Large intestine (tissue), 12 donors: ENCODE measurements at places on chromosomes 2 and 18. TPM values are rescaled to one million over a fixed set of nuclear protein-coding genes. Genes with fewer than 3 reads are reported as not detected.

- DNase-seq, result no peak
Observed at GRCh38 chr2:15076668-15077067, 444.2 kb downstream of the LRATD1 start.

DNA sequence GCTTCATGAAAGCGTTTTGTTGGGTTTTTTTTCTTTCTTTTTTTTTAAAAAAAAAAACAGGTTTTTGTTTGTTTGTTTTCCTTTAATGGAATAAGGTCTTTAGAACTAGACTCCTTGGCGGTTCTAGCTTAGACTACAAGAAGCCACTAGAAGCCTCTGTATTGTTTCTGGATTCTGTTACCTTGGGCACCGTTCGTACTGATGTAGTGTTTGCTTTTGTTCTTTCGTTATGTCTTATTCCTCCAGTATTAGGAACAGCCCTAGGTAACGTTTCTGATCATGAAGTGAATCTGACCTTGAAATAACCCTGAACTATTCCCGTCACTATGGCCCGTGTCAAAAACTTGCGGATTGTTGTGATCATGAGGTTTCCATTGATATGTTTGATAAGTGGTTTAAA, 164.6 kb downstream of the PTGR3 start:
- no peak for DNase-seq

- DNase-seq, result no peak
Observed at GRCh38 chr2:64989982-64990614, 899 bp downstream of the SLC1A4 start.

GRCh38 chr18:13323186-13323585, 104.6 kb downstream of the LDLRAD4 start:
- DNase-seq, result peak; percentile 20

DNA sequence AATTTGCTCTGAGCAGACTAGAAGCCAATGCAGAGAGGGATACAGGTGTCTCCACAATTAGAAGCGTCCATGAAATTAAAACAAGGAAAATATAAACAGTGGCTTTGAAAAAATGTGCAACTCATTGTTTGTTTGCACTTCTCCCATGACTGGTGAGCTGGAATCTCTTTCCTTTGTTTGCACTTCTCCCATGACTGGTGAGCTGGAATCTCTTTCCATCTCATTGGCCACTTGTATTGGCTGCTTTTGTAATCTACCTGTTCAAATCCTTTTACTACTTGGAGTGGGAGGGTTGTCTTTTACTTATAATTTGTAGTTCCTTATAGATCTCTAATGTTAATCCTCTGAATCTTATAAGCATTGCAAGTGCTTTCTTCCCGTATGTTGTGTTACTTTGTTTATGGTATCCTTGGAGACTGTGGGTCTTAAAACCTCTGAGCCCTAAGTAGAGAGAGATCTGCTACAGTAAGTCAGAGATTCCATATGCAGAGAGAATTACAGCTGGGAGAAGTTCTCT, 94.1 kb downstream of the RTN4 start:
- DNase-seq, result no peak

- peak; percentile 57 for DNase-seq
Observed at GRCh38 chr2:11446733-11447248, 19.2 kb downstream of the E2F6 start.

- no peak for DNase-seq
Observed at GRCh38 chr2:20182241-20182931, 42.5 kb downstream of the SDC1 start.

- DNase-seq, result no peak
Observed at GRCh38 chr2:42652086-42652485, 83.7 kb downstream of the MTA3 start.

DNA sequence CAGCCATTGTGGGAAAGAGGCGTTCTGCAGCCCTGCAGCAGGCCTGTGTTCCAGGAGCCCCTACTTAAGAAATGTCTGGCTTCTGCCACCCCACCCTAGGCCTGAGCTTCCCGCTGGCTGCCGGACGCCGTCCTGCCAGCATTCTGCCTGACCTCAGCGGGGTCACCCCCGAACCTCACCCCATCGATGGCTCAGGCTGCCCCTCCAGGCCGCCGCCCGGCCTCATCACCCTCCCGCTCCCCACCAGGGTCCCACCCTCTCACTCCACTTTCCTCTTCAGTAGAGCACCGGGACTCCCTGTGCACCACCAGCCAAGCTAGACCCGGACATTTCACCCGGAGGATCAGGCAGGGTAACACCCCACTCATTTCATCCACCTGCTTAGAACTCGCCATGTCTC, 73.6 kb upstream of the SALL3 start:
- no peak for DNase-seq

- DNase-seq, result no peak
Observed at GRCh38 chr2:238104691-238105371, 4.7 kb downstream of the ESPNL start.

- DNase-seq, result peak; percentile 24
Observed at GRCh38 chr2:66515743-66516142, 80.8 kb downstream of the MEIS1 start.

DNA sequence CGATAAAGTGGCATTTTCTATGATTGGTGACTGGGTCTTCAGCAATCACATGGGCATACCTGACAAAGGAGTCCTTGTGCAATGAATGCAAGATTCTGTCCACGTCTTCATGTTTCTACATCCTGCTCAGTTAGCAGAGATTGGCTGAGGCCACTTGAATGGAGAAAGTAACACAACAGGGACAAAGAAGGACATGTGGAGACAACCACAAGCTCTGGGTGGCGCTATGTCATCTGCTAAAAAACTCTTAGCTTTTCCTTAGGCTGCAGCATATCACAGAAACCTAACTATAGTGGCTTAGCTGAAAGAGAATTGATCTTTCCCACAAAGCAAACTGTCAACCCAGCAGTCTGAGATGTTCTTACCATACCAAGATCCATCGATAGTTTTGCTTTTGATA, 1109.7 kb downstream of the SOCS6 start:
- DNase-seq, result no peak

GRCh38 chr2:202335791-202336467, 40.2 kb upstream of the BMPR2 start:
- no peak for DNase-seq

DNA sequence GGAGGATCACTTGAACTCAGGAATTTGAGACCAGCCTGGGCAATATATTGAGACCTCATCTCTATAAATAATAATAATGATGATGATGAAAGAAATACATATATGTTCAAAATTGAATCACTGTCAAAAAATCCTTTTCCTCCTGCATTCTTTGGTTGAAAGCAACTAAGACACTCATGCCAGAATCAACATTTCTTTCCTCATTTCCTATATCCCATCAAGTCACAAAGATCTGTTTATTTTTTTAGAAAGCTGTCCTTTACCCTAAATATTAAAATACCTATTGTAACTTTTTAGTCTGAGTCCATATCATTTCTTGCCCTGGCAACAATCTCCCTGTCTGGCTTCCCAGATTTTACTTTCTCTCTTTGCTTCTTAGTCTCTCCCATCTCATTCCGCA, 31.8 kb upstream of the PPP4R3B start:
- DNase-seq, result no peak

SERPINB11 gene
- not detected for polyA plus RNA-seq

THSD7B gene
- polyA plus RNA-seq, result 2.2 TPM

LTBP1 gene
- polyA plus RNA-seq, result 22.9 TPM

COX5B gene
- polyA plus RNA-seq, result 214 TPM

LONRF2 gene
- polyA plus RNA-seq, result 3.2 TPM

IL36B gene
- not detected for polyA plus RNA-seq

TWIST2 gene
- 4.9 TPM for polyA plus RNA-seq

CD28 gene
- polyA plus RNA-seq, result 1.5 TPM

RAB12 gene
- polyA plus RNA-seq, result 27.5 TPM

RGPD4 gene
- 0.01 TPM for polyA plus RNA-seq

ZNF892 gene
- 1.6 TPM for polyA plus RNA-seq

CNGA3 gene
- polyA plus RNA-seq, result 2.3 TPM

SEPTIN2 gene
- polyA plus RNA-seq, result 354 TPM
